ENCODE measurements at places on chromosomes 5 and 9.

GRCh38 chr5:152649609-152650008, 244.5 kb upstream of the NMUR2 start:
- no peak for DNase-seq

- peak; percentile 84 for DNase-seq
Measured at GRCh38 chr5:141664733-141665461, 13.7 kb upstream of the FCHSD1 start.

GRCh38 chr5:61053937-61054336, 108.3 kb downstream of the SMIM15 start:
- DNase-seq, result no peak

- DNase-seq, result no peak
Measured at GRCh38 chr5:59790776-59791475, 102.6 kb downstream of the PDE4D start.

GRCh38 chr5:129977810-129978209, 73.5 kb downstream of the CHSY3 start:
- no peak for DNase-seq

- DNase-seq, result peak; percentile 28
Measured at GRCh38 chr5:6450319-6450833, 1.7 kb downstream of the UBE2QL1 start.

DNA sequence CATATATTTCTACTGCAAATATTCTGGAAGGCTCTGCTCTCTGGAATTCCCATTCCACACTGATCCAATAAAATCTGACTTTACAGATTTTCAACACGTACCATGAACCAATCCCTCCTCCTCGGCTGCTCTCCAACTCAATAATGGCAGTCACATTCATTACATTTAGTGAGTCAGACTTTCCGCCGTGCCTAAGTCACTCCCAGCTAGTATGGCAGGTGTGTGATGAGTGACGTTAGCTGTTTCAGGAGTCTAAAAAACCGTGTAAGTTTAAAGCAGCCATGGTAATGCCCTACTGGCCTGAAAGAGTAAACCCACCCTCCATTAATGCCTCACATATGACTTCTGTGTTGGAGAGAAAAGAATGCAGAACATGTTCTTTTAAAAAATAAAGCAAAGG, 3.3 kb downstream of the FBN2 start:
- DNase-seq, result peak; percentile 69

GRCh38 chr9:137694236-137694959, 75.6 kb downstream of the EHMT1 start:
- DNase-seq, result no peak

DNA sequence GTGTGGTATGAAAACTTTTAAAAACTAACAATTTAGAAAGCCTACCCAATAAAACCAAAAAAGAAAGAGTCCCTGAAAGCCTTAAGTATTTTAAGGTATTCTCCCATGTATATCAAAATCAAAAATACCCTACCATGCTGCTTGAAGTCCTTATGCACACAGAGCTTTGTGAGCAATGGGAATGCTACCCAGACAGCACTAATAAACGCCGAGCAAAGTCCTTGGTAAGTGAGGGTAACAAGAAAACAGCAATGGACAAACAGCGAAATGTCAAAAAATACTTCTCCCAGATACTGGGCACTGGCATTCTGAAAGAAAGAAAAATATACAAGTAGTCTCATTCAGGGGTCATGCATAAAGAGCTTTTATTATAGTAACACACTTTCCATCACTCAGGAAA, 27.4 kb downstream of the ERMP1 start:
- DNase-seq, result no peak
